ENCODE measurements at places on chromosomes 1 and 21.

- no peak for DNase-seq
These were observed 122.1 kb upstream of the ZNF648 start for GRCh38 chr1:182183606-182184005.

- no peak for DNase-seq
These were observed 122.6 kb downstream of the KCNJ6 start for GRCh38 chr21:37793660-37794059.

DNA sequence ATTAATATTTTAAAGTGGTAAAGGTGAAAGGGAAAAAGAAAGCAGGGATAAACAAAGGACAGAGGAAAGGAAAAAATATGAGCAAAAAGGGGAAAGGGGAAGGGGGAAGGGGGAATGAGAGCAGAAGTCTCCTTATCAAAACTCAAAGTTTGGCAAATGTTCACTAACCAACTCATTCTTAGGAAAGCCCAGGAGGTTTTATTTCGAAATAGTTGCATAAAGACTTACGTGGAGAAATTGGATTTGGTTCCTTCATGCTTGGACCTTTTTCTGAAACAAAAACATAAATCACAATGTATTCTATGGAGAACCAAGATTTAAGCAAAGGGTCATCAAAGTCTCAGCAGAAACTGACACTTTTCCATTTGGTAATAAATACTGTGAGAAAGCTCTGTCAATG, 188.1 kb downstream of the TGFBR3 start:
- DNase-seq: no peak

- no peak for DNase-seq
These were observed 6.3 kb downstream of the C1orf74 start for GRCh38 chr1:209778102-209778501.

DNA sequence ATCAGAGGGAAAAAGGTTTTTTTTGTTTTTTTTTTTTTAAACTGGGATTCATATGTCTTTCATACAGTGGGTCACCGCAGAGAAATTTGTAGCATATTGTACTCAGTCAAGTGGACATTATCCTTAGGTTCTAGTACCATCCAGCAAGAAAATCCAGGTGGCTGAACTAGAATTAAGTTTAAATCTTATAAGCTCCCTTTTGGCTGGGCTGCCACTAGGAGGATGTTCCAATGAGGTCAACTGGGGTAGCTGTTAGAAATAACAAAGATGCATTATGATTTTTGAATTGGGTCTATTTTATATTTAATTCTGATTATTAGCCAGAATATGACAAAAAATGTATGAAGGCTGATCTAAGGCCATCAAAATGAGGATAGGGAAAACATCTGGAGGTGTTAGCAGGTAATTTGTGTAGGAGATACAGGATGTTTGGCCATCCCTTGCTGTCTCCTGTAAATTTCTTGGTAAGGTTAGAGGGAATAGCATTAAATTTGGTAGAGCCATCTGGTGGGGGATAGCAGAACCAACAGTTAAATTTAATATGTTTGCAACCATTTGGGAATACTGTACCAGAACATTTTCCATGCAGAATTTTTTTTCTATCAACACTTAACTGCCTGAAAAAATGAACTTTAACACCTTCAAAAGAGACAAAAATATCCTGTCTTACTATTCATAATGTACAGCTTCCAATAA, 568.5 kb upstream of the B3GALT2 start:
- no peak for DNase-seq

- DNase-seq: no peak
These were observed 32.4 kb downstream of the SLAMF1 start for GRCh38 chr1:160614410-160614809.

- DNase-seq: no peak
These were observed 37.6 kb upstream of the CLIC4 start for GRCh38 chr1:24707687-24708086.

- no peak for DNase-seq
These were observed 39.5 kb upstream of the ST6GALNAC3 start for GRCh38 chr1:76035053-76035452.

DNA sequence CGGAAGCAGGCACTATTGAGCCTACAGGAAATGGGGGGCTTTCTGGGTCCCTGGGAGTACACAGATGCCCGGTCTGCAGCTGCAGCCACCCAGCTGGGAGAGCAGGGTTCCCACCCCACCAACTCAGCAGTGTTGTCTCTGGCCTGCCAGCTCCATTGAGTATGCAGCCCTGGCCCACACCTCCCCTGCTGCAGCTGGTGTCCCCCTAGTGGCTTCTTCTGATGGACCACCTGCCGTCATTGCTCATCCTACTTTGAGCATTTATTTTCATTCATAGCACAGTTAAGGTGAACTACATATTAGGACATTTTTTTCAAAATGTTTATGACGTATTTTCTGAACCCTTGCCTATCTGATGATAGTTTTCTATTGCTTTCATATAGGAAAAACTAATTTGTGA, 189.8 kb upstream of the LYPLAL1 start:
- no peak for DNase-seq

DNA sequence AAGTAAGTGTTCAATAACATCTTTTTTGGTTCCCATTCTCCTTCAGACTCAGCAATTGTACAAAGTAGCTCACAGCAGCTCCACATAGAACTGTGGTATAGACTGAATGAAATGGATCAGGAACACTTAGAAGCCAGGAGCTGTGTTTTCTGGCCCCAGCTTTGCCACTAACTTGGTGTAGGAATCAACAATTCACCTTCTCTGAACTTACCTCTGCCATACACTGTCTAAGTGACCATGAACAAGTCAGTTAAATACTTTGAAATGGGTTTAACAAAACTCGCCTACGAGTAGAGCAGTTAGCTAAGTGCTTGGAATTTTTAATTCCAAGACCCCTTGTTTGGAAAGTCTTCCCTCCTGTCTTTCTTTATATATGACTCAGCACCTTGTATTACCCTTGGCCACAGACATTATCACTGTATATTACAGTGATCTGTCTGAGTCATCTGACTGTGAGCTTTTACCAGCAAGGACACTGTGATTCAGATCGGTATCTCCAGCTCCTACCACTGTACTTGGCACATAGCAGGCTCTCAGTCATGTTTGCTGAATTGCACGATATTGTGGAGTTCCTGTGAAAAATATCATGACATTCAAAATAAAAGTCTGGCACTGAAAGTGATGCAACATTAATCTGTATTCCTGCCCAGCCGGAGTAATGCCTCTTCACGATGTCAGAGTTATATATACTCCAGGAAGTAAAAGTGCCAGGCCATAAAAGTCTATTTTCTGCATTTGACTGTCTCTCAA, 101.7 kb upstream of the BEND5 start:
- no peak for DNase-seq

- no peak for DNase-seq
These were observed 4.2 kb downstream of the MANEAL start for GRCh38 chr1:37797750-37798345.

DNA sequence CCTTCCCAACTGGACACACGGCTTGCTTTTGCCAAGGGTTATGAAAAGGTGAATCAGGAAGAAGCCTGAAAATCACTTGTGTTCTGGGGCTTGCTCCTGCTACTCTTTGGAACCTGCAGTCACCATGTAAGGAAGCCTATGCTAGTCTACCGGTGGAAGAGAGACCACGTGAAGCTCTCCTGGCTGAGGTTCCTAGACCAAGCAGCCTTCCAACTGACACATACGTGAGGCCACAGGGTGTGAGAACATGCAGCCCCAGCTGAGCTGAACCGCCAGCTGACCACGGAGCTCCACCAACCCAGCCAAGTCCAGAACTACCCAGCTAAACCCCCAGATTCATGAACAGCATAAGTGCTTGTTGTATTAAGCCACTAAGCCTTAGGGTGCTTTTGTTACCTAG, 72.8 kb upstream of the KRTAP19-8 start:
- DNase-seq: no peak

DNA sequence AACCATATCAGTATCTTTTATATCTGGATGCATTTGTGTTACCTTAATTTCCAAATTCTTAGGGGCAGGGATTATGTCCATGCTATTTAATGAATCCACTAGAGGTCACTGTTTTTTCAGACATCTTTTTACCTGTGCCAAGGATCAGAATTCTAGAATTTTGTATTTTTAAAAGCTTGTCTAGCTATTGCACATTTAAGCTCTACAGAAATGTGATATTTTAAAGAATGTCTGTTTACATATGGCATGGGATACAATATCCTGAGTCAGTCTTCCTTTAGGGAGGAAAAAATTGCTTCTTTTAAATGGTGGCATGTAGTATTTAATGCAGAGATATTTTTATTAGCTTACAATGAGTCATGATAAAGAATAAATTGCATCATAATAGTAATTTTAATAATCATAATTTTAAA, 11.3 kb downstream of the RPAP2 start:
- DNase-seq: no peak

DNA sequence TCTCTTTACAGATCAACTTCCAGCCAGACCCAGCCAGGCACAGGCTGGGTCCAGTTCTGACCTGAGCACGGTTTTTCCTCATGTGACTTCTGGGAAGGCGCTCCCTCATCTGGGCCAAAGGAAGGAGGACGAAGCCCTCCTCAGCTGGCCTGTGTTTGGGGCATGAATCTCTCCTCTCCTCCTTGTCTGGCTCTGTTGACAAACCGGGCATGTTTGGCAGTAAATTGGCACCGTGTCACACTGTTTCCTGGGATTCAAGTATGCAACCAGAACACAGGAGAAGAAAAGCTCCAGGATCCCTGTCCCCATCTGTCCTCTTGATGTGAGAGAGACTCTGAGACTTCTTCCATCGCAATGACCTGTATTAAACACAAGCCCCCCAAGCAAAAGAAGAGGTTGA, 18.3 kb downstream of the NECAP2 start:
- DNase-seq: peak; percentile 54

GRCh38 chr1:24960071-24960801, 30.2 kb upstream of the RUNX3 start:
- no peak for DNase-seq

DNA sequence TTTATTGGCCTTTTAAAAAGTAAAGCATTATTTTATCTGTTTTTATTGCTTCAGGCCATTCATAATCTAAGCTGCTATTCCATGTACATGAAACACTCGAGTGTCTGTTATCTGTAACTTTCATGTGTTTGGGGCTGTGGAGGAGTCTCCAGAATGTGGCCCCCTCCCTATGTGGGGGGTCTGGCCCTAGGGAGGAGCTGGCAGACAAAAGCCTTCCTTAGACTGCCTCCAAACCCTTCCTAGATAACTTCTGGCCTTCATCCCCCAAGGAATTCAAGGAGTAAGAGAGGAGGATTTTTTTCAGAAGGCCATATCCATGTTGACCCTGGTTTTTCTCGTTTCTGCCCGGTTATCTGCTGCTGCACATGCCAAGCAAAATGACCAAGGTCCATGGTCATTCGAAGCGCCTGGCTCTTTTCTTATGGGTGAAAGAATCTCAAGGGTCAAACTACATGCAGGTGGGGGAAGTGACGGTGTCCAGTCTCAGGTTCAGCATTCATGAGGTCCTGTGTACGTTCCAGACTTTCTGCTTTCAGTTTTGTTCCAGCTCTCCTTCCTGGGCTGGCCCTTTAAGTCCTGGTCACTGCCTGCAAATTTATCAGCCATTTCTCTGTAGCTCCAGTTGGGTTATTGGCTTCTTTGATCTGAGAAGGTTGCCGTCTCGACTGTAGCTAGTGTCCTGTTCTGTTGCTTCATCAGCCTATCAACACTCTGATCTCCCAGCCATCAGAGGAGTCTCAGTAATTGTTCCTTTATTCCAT, 8.3 kb downstream of the TENT5C start:
- no peak for DNase-seq

Measured in anterior cingulate cortex (tissue), 58 donors.